NCI-H2107 (cell line): ENCODE measurements at places on chromosomes 7 and 10.
A peak's percentile ranks its signal among the peaks of the same experiment; 100 is the strongest.

DNA sequence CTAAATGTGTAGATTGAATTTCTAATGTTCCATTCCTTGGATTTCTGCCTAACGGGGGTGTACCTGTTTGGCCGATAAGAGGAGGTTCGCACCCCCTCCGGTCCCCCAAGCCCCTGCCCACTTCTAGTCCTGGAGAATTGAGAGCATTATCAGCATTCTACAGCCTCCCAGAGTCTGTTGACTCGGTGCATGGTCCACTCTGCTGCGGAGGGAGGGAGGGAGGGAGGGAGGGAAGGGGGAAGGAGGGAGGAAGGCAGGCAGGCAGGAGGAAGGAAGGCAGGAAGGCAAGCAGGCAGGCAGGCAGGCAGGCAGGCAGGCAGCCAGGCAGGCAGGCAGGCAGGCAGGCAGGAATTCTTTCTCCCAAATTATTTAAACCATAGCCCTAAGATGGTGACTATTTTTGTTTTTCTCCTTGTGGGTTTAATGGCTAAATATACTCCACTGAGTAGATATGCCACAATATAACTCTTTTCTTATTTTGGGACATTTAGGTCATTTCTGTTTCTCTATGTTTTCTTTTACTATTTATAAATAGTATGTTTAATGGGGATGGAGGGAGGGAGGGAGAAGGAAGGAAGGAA, 69.5 kb upstream of the CHST15 start:
- DNase-seq = no peak

GRCh38 chr7:134865001-134865845, 85.8 kb downstream of the CALD1 start:
- no peak for DNase-seq

DNA sequence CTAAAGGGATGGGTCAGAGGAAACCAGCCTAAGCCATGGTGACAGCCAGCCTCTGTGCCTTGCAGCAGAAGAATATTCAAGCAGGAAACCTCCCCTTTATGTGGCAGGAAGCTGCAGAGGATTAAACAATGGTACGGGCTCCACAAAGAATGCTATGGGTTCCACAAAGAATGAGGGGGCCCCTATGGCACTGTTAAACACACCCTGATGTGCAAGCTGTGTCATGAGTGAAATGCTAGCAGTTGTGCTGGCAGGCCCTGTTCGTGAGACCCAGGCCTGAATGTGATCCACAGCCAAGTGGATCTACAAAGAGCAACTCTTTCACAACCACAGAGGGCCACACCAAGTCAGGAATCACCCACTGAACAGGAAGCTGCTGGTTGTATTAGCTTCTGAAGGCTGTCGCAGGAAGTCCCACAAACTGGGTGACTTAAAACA, 68.9 kb downstream of the MYOF start:
- DNase-seq = no peak

- peak; percentile 3 for DNase-seq
Observed at GRCh38 chr10:79406683-79407422, 38.6 kb downstream of the ZCCHC24 start.

- no peak for DNase-seq
Observed at GRCh38 chr10:118734475-118734874, 20.3 kb downstream of the CACUL1 start.

DNA sequence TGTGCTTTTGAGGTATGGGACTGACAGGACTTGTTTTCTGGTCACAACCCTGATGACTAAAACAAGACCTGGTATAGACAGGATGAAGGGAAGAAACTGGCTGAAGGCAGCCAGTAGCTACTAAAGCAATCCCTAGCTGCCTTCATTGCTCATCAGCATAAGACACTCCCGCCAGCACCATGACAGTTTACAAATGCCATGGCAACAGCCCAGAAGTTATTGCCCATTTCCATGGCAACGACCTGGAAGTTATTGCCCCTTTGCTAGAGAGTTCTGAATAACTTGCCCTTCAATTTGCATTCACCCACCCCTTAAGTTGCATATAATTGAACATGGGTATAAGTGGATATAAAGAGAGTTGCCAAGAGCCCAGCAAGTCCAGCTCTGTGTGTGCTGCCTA, 169.6 kb upstream of the FAM171A1 start:
- DNase-seq = no peak

DNA sequence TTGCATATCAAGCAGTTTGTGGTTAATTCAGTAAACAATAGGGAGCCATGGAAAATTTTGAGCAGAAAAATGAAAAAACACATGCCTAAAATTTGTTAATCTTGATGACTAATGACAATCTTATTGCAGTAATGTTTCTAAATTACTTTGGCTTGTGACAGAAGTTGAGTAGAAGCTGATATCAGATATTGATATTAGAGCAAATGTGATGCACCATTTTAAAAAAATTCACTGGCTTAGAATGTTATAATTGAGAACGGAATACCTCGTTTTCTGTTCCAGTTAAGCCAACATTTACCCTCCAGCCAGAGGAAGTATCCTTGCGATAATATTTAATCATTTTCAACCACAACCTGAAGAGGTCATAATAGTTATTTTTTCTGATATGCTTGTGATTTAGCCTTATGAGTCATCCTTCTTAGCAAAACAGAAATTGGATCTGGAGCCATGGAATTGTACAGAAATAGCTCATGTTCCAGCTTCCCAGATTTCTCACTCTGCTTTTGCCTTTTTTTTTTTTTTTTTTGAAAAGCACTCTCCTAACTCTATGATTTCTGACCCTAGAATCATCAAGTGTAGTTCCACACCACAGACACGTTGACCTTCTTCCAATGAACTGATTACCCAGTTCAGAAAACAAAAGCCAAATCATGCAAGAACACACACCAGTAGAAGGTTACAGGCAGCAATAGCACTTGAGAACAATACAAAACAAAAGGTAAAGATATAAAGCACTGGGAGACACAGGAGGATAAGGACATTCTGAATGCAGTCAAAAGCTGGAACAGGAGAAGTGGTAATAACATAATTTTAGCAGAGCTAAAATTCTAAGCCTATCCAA, 96.8 kb upstream of the PHYHIPL start:
- no peak for DNase-seq

DNA sequence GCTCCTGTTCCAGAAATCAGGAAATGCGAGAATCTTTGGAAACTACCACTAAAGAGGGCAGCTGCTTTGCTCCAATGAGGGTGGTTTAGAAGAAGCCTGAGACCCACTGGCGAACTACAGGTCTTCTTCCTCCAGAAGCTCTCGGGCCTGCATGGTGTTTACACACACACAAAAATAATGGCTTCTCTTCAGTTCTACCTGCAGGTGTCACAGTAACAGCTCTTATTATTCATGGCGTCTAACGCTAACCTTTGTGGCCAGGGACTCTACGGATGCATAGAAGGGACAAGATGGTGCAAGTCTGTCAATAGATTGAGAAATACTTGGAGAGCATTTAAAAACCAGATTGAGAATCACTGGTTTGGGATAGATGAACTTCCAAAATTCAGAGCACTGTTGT, 22.4 kb downstream of the GPR141 start:
- no peak for DNase-seq

- DNase-seq = no peak
Observed at GRCh38 chr10:71010730-71011129, 122.4 kb upstream of the PCBD1 start.

DNA sequence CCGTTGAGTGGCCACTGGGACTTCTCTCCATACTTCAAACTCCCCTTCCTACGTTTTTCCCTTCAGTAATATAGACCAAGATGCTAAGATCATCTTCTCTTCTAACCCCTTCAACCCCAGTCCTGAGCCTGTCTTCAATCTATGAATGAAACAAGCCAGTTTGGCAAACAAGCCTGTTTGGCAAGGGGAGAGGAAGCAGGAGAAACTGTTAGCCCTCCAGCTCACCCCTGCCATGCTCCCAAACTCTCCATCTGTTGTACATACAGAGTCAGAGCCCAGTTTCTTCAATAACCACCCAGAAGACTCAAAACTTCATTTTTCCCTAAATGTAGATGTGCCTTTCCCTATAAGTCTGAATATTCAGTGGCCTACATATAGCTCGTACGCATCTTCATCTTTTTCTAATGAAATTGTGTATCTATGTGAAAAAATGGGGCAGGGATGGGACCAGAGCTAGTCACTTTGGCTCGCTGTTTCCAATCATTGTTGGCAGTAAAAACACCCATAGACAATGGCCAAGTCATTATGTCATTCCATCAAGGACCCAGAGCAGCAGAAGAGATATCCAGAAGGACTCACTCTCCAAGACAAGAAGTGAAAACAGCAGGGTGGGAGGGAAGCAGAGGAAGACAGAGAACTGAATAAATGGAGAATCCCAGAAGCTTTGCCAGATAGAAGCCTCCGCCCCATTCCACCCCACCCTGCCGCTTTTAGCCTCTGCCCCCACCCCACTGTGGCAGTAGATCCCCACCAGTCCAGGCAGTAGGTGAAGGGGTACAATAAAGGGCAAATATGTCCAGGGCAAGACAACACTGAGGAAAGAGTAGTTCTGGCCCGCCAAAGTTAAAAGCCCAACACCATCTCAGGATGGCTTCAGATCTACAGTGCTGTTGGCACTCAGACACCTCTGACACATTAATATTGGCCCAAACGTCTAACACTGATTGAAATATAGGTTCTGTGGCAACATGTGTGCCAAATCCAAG, 87.3 kb downstream of the DOCK4 start:
- no peak for DNase-seq

DNA sequence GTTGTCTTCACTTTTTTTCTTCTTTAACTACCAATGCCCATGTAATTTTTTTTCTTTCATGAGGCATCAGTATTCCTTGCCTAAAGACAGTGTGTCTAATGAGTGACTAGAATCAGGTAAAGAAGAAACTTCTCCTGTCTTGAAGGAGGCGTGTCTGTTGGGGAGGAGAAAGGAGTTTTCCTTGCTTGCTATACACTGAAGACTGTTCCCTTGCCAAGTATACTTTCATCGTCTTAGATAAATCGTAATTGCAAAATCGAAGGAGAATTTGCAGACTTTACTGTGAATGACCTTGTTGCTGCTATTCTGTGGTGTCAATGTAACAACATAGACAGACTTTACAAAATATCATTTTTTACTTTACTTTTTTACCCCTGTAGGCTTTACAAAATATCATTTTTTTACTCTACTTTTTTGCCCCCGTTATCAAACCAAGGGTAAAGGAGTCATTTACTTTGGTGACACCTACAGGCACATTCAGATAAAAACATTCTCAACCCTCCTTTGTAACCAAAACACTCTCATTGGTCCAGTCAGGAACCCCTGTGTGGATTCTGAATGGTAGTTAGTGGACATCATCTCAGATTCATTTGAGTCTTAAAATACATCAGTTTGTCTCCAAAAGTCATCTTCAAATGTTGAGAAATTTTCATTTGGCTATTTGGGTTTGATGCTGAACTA, 232.4 kb downstream of the AHR start:
- DNase-seq = no peak

DNA sequence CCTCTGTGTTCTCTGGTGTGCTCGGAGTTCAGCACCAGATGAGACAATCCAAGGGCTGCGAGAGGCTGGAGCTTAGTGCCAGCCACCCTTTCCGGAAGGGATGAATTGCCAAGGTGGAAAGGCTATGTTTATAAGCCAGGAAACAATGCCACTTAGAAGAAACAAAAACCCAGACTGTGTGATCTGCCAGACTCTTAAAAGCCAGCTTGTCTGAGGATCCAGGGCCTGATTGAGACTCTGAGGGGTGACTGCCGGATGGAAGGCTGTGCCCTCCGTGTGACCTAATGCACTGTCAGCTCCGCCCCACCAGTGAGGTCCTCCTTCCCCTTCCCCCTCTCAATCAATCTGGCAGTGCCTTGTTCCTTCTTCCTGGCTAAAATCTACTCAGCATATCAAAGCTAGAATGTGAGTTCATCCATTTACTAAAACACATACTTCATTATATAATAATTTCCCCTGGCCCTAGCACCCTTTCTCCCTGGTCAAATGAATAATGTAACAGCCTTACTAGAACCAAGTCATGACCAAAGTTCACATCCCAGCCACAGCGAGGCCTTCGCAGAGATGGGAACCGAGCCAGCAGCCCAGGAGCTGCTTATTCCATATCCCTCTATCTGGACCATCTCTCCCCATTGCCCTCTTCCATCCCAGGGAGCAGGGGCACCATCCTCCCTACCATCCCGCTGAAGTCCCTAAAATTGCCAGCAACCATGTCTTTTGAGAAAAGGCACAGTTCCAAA, 25.5 kb downstream of the FAM107B start:
- no peak for DNase-seq

DNA sequence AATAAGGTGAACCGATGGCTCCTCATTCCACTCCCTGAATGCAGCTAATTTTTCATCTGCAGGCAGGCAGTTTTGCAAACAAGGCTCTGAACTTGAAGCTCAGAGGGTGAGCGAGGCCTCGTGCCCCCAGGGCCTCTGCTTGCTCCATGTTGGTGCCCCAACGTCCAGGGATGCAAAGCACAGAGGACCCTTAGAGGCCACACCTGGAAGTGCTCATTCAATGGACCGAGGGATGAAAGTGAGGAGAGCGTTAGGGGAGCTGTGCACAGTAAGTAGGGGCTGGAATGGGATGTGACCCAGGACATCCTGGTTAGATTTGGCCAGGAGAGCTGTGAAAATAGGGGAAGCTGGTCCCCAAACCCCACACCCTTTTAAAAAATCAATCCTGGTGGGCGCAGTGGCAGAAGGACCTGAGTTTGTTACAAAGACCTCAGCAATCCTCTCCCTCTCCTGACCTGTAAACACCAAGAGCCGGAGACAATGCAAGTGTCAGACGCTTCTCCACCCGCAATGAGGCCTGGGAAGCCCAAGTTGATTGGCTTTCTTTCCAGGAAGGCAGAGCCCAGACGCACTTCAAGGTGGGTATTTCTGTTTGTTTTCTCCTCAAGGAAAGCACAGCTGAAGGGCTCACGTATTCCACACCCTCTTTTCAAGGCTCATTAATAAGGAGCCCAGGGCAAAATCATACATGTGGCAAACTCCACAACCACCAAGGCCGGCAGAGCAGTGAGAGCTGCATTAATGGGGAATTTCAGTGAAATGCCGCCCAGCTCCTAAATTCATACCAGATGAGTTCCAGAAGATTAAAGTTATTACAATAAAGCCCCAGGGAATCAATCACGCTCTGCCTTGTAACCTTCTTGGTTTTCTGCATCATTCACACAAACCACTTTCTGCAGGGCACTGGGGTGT, 14.1 kb upstream of the CXCL12 start:
- no peak for DNase-seq

DNA sequence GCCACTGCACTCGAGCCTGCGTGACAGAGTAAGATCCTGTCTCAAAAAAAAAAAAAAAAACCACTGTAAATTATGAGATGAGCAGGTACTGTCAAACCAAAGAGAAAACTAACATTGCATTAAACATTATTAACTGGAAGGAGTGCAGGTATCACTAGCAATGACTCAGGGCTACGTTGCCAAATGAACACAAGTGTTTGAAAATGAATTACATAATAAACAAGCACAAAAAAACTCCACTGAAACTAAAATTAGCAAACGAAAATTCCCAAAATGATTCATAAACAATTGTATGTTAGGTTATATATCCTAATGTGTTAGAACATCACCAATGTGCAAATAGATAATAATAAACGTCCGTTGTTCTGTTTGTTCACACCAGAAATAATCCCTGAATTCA, 42.8 kb downstream of the NSUN6 start:
- DNase-seq = no peak

GRCh38 chr10:96271016-96271815, at the start of gene BLNK:
TSS of gene BLNK (minus strand) at chr10:96271569. CDS start at chr10:96271398, 171 bp downstream.
- DNase-seq = no peak

- DNase-seq = peak; percentile 15
Observed at GRCh38 chr7:151744656-151745638, 132.0 kb downstream of the PRKAG2 start.
